Astrocyte of the cerebellum (primary cell): ENCODE measurements at places on chromosomes 12 and 14.

- DNase-seq: no peak
Observed at GRCh38 chr14:101010293-101010692, 106.8 kb upstream of the RTL1 start.

DNA sequence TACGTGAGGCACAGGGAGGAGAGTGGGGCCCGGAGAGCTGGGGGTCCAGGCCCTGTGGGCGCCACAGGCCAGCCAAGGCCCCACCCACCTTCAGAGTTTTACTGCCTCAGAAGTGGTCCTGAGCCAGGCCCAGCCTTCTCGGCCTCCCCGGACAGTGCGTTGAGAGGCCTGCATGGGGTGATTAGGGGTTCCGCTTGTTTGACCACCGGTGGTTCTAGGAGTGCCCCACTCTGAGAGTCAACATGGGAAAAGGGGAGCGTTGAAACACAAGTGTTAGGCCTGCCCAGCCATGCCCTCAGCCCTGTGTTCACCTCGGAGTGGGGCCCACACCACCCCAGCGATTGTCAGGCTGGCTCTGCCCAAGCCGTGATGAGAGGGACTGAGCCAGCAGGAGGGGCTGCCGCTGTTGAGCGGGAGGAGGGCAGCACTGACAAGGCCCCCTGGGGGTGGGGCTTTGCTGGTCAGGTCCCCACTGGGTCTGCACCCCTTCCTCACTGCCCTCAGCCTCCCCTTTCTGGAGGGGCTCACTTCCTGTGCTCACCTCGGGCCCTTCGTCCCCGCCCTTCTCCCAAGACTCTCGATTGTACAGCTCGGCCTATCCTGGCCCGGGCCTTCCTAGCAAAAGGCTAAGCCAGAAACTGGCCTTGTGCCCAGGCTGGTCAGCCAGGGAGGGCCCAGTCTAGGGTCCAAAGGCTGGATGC lies 4.8 kb downstream of the CKB start:
- DNase-seq: no peak

DNA sequence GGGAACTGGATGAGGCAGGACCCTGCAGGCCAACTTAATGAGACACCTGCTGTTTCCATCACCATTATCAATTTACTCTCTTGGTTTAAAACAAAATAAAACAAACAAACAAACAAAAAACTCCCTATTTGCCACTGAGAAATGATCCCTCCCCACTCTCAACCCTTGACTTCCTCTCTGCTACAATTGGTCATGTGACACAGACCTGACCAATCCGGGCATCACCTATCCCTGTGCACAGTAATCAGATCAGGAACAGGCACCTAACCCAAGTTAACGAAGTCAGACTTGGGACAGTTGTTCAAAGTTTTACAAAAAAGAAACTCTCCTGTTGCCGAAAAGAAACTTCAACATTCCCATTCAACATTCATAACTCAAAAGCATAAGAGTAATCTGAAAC lies 58.4 kb downstream of the NELL2 start:
- DNase-seq: no peak

DNA sequence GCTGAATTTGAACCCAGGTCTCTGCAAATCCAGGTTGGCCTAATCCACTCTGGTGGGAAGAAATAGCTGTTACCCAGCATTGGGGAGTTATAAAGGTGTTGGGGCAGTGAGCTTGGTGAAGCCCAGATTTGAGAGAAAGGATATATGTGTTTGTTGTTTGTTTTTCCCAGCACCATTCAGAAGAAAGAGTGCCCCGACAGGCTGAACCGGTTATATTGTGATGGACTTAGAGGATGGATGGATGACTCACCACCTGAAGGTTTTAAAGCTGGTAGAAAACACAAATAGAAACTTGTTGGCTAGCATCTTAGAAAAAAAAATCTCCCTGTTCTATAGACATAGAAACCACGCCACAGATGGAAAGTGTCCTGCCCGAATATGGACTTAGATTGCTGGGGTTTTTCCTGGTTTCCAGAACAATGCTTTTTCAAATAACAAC lies 404.6 kb downstream of the MED13L start:
- DNase-seq: no peak

DNA sequence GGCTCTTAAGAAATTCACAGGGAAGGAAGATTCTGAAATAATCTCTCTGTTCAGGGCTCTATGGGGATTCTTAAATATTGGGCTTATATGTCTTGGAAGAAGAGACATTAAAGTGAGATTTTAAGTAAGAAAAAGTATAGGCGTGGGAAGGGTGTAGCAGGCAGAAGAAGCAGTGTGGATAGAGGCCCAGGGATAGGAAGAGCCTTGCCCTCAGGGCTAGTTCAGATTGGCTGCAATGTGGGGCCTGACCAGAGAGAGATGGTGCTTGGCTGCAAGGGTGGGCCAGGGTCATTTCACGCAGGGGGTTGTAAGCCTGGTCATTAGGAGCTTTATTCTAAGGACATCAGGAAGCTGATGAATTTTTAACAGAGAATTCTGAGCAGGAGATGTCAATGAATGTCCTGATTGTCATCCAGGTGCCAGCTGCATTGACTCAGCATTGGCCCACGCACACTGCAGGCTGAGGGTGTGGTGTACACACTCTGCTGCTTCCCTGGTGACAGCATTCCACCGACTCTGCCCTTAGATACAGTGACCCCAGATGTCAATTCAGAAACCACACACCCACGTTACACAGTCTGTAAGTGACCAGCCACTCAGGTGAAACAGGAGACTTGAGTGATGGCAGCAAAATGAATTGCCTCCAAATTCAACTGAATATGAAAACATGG lies 582.5 kb downstream of the NRXN3 start:
- DNase-seq: no peak

DNA sequence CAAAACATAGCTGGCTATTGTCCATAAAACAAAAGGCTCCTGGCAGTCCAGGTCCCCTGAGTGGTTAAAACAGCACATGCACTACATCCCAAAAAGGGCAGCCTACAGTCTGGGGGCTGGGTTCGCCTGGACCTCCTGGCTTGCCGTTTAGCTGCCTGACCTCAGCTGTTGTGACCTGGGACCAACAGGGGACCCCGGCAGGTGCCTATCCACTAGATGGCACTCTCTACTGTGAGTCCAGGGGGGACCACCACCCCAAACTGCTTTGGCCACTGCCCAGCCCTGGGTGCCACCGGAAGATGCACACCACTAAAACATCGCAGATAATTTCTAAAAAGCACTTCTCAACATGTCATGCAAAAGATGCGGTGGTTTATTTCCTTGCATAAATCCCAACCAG lies 2.9 kb upstream of the RTL1 start:
- no peak for DNase-seq

GRCh38 chr14:29222671-29223268 lies 456.2 kb downstream of the FOXG1 start:
- peak; percentile 53 for DNase-seq

GRCh38 chr12:57519796-57520052 lies 590 bp downstream of the DDIT3 start:
- DNase-seq: no peak

DNA sequence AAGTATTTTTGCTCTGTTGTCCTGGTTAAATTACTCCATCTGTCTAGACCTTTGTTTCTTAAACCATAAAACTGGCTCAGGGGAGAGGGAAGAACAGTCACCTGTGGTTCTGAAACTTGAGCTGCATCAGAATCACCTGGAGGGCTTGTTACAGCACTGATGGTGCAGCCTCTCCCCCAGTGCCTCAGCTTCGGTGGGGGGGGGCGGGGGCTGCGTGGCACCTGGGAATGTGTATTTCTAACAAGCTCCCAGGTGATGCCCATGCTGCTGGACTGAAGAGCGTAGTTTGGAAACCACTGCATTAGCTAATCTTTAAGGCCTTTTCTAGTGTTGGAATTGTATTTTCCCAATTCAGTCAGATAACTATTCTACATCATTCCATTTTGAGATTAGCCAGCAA lies 42.7 kb downstream of the GPHB5 start:
- DNase-seq: no peak

DNA sequence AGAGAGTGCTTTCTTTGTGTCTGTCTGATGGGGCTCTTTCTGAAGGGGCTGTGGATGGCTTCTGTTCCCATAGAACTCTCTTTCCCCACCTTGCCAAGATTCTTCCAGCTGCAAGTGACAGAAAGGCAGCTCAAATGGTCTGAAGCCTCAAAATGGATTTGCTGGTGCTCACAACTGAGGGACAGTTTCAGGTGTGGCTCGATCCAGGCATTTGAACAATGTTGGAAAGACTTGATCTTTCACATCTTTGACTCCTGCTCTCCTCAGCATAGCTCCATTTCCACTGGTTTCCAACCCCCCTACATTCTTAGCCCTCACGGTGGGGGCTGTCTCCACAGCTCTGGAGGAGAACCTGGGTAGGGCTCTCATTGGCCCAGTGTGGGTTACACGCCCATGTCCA lies 15.9 kb downstream of the RFLNA start:
- no peak for DNase-seq

DNA sequence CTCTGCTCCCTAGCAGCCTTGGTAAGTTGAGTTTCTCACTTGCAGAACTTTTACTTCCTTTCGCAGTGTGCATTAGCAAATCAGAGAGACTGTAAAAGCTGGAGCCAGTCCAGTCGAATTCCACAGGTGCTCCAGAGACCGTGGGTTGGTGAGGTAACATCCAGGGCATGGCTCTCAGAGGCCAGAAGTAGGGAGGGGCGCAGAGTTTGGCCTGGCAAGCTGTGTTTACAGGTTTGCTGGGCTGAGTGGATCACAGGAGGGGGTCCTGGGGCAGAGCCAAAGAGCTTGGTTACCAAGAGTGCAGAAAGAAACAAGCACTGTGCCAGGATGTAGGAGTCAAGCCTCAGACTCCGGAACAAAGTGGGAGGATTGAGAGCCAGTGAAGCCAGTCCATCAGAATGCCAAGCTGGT lies 10.2 kb upstream of the BHLHE41 start:
- peak; percentile 84 for DNase-seq

DNA sequence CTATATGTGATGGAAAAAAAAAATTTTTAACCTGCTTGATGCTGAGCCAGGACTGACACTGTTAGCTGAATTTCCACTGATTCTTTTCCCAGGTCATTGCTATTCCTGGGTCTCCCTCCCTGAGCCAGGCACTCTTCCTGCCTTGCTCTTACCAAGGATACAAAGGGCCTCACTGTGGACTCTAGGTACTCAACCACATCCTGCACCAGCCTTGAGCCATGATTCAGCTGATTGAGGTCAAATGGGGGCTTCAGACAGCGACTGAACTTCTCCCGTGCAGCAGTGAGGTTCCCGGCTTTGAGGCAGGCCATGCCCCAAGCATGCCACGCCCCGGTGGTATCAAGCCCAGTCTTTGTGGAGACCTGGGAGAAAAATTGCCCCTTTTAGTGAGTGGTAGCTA lies 54.3 kb downstream of the ZFYVE26 start:
- DNase-seq: no peak

GRCh38 chr14:92010644-92011043 lies 29.2 kb downstream of the TRIP11 start:
- no peak for DNase-seq

- no peak for DNase-seq
Observed at GRCh38 chr14:42480255-42480654, 873.6 kb downstream of the LRFN5 start.

DNA sequence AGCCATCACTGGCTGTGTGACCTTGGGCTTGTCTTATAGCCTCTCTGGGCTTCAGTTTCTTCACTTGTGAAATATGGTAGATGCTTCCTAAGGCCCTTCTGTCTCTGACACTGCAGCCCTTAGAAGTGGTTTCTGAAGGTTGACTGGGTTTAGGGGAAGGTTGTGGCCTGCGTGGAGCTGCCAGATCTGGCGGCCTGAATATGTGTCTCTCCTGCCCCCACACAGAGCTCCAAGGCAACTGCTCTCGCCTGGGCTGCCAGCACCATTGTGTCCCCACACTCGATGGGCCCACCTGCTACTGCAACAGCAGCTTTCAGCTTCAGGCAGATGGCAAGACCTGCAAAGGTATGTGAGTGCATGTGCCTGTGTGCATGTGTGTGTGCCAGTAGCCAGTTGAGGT lies 4.0 kb downstream of the LRP1-AS start:
- DNase-seq: no peak

- DNase-seq: no peak
Observed at GRCh38 chr14:102540315-102541028, 30.9 kb upstream of the ANKRD9 start.

DNA sequence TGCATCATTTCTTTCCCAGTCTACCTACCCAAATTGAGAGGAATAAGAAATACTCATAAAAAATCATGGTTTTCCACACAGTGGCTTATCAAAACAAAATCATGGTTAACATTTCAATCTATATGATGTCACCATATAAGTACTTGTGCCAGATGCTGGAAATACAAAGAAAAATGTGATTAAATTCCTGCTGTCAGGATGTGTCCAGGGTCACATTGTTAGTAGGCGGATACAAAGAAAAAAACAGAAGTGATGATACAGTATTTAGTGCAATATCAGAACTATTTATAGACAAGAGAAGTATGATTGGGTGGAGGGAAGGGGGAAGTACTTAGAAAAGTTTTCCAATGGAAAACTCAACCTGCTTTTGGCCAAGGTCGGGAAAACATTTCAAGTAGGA lies 47.0 kb upstream of the OR6J1 start:
- peak; percentile 24 for DNase-seq

DNA sequence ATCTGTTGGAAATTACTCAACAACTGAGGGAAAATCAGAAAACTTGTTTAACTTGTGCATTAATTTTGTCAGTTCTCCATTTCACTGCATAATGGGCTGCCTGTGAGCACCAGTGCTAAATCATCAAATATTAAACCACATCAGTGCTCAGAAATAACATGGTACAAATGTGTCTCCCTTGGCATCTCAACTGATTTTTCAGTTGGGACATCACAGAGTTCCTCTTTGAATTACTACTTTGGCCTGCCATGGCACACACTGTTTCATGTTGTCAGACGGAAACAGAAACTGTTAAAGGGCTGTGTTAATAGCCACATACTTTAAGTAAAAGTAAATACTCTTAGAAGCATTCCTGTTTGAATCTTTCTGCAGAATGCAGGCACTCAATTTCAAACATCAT lies 42.1 kb upstream of the STRN3 start:
- DNase-seq: no peak

- no peak for DNase-seq
Observed at GRCh38 chr12:47821346-47821706, 1.6 kb upstream of the HDAC7 start.

DNA sequence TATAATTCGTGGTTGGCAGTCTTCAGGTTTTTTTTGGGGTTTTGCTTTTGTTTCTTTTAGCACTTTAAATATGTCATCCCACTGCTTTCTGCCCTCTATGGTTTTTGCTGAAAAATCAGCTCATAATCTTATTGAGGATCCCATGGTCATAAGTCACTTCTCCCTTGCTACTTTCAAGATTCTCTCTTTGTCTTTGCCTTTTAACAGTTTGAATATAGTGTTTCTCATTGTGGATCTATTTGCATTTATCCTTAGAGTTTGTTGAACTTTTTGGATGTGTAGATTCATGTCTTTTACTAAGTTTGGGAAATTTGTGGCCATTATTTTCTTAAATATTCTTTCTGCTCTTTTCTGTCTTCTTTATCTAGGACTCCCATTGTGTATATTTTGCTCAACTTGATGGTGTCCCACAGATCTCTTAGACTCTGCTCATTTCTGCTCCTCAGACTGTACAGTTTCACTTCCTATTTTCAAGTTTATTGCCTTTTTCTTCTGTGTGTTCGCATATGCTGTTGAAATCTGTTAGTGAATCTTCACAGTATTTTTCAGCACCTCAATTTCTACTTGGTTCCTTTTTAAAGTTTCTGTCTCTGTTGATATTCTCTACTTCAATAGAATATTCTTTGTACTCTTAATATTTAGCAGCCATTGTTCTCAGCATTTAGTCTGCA lies 70.8 kb downstream of the WNK1 start:
- no peak for DNase-seq

- DNase-seq: peak; percentile 77
Observed at GRCh38 chr14:32813401-32813800, 125.3 kb upstream of the NPAS3 start.

GRCh38 chr12:67519484-67520433 lies 128.8 kb upstream of the DYRK2 start:
- DNase-seq: no peak
